ENCODE measurements at places on chromosomes 2 and 18.

GRCh38 chr2:15191789-15192188 is 369.3 kb downstream of the NBAS start:
- H3K4me3 ChIP-seq, result no peak overlapping the region
- no peak for DNase-seq
- no peaks in the 10 kb centered on the region for H3K4me1 ChIP-seq
- peaks cover 5% of the 10 kb centered on the region for H3K36me3 ChIP-seq
- H3K27ac ChIP-seq, result no peak overlapping the region
- H3K27me3 ChIP-seq, result no peaks in the 10 kb centered on the region

- DNase-seq, result no peak
- H3K36me3 ChIP-seq, result no peaks in the 10 kb centered on the region
- no peak within 1 kb of the TSS for H3K4me3 ChIP-seq
- H3K4me1 ChIP-seq, result no peaks in the 10 kb centered on the region
These were observed at the start of gene DTNA for GRCh38 chr18:34709750-34710441. TSS of gene DTNA (plus strand) at chr18:34710298. CDS start at chr18:34755977, 45,679 bp downstream.

GRCh38 chr2:45459860-45460259 is 151.2 kb downstream of the SRBD1 start:
- DNase-seq, result no peak
- H3K4me1 ChIP-seq, result no peaks in the 10 kb centered on the region
- H3K4me3 ChIP-seq, result no peak overlapping the region
- peaks cover 13% of the 10 kb centered on the region for H3K36me3 ChIP-seq

DNA sequence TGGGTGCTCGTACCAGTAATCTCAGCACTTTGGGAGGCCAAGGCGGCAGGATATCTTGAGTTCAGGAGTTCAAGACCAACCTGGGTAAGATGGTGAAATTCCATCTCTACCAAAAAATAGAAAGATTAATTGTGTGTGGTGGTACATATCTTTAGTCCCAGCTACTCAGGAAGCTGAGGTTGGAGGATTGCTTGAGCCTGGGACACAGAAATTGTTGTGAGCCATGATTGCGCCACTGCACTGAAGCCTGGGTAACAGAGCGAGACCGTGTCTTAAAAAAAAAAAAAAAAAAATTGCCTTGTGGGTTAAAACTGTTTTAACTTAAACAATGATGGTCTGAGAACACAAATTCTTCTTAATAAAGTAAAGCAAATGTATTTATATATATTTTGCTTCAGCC is 49.6 kb downstream of the ATP9B start:
- H3K36me3 ChIP-seq, result peaks cover 21% of the 10 kb centered on the region
- no peaks in the 10 kb centered on the region for H3K4me1 ChIP-seq
- no peak overlapping the region for H3K27ac ChIP-seq
- H3K27me3 ChIP-seq, result no peaks in the 10 kb centered on the region
- H3K4me3 ChIP-seq, result no peak overlapping the region

DNA sequence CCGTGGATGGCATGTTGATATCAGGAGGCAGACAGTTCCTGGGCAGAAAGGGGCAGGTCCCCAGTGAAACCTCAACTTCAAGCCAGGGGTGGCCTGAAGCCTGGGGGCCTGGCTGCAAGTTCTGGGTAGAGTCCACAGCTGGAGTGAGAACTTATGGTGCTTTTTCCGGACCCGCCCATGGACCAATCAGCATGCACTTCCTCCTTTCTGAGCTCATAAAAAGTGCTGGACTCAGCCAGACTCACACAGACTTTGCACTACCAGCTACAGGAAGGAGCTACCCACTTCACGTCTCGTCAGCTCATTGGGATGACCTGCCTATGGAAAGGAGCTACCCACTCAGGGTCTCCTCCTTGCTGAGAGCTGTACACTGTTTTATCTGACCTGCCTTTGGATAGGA is 183.1 kb upstream of the MC4R start:
- H3K27me3 ChIP-seq, result no peaks in the 10 kb centered on the region
- no peak overlapping the region for H3K4me3 ChIP-seq
- no peaks in the 10 kb centered on the region for H3K36me3 ChIP-seq
- no peak overlapping the region for H3K27ac ChIP-seq
- DNase-seq, result no peak
- no peaks in the 10 kb centered on the region for H3K4me1 ChIP-seq

- no peak for DNase-seq
- no peaks in the 10 kb centered on the region for H3K4me1 ChIP-seq
These were observed 7.8 kb upstream of the PPP1R1C start for GRCh38 chr2:181977661-181978350.

- H3K27me3 ChIP-seq, result peaks cover 22% of the 10 kb centered on the region
- no peaks in the 10 kb centered on the region for H3K36me3 ChIP-seq
- DNase-seq, result no peak
- H3K4me3 ChIP-seq, result no peak overlapping the region
- H3K27ac ChIP-seq, result no peak overlapping the region
These were observed 155.8 kb upstream of the TANK start for GRCh38 chr2:161004379-161004778.

DNA sequence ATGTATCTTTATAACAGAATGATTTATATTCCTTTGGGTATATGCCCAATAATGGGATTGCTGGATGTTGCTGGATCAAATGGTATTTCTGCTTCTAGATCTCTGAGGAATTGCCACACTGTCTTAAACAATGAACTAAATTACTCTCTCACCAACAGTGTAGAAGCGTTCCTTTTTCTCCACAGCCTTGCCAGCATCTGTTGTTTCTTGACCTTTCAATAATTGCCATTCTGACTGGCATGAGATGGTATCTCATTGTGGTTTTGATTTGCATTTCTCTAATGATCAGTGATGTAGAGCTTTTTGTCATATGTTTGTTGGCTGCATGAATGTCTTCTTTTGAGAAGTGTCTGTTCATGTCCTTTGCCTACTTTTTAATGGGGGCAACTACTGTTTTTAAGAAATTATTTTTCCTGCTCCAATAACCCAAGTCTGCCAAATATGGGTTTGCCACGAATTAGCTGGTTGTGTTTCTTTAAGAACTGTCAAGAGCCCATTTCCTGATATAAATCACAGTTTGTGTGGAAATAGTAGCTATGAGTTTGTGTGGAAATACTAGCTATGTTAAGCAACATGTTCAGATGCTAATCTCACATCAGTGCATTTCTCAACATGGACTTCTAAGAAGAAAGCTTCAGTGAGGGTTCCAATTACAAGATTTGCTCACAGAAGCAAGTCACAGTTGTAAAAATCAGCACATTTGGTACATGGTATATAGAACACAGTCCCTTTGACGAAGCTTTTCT is 259.4 kb downstream of the ANAPC1 start:
- no peak overlapping the region for H3K27ac ChIP-seq
- peaks cover 59% of the 10 kb centered on the region for H3K27me3 ChIP-seq
- DNase-seq, result no peak
- peaks cover 24% of the 10 kb centered on the region for H3K36me3 ChIP-seq
- peaks cover 24% of the 10 kb centered on the region for H3K4me1 ChIP-seq

DNA sequence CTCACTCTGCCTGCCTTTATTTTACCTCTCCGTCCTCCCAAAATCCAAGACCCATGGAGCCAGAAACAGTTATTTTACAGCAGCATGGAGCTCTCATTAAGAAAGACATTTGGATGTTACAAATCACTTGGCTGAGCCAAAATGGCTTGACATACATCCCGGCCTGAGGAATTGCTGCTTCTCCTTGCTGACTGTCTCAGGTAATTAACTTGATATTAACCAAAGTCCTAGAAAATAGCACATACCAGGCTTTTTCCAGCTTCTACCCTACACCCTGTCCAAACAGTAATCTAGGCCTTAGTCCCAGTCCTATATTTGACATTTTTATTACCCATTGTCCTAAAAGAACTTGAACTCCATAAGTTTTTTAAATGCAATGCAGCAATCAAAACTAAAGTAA is 205.0 kb downstream of the TMX3 start:
- no peaks in the 10 kb centered on the region for H3K36me3 ChIP-seq
- DNase-seq, result no peak
- H3K27me3 ChIP-seq, result no peaks in the 10 kb centered on the region
- H3K27ac ChIP-seq, result no peak overlapping the region

DNA sequence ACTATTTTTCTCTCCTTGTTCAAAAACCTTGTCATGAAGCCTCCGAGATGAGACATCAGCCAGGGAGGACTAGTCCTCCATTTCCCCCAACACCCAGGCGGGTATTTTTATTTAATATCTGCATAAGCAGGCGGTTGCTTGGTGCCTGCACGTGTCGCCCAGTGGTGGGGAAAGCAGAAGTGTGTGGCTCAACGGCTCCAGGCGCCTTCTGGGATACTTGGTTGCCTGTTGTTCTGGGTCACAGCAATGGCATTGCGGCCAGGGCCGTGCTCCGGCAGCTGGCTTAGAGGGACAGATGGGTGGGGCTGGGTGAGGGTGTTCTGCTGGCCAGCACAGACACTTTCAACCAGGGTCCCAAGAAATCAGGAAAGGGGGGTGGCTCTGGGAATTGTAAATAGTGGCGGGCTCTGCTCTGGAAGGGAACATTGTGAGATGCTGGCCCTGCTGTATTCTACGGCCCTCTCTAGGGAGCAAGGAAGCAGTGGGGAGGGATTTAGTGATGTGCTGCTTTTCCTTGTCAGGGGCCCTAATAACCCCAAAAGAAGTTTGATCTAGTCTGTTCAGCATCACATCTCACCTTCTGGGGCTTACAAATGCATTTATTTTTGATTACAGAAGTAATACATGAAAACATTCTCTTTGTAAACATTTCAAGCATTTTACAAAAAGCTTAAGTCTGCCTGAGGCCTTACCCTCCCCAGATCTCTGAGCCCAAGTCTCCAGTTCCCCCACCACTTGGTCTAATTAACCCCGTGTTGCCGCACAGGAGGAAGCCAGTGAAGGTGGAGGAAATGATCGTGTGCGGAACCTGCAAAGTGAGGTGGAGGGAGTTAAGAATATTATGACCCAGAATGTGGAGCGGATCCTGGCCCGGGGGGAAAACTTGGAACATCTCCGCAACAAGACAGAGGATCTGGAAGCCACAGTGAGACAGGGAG is 1.1 kb downstream of the VAMP8 start:
- peaks cover 21% of the 10 kb centered on the region for H3K36me3 ChIP-seq
- peak overlapping the region; percentile 85 for H3K27ac ChIP-seq
- DNase-seq, result peak; percentile 49
- no peaks in the 10 kb centered on the region for H3K27me3 ChIP-seq
- H3K4me1 ChIP-seq, result peaks cover 25% of the 10 kb centered on the region

- peaks cover 3% of the 10 kb centered on the region for H3K27me3 ChIP-seq
- H3K4me1 ChIP-seq, result peaks cover 48% of the 10 kb centered on the region
- DNase-seq, result peak; percentile 65
- no peaks in the 10 kb centered on the region for H3K36me3 ChIP-seq
- H3K27ac ChIP-seq, result peak overlapping the region; percentile 77
These were observed 158.3 kb downstream of the LDLRAD4 start for GRCh38 chr18:13376841-13377351.

GRCh38 chr2:1231466-1232063 is 181.7 kb upstream of the TPO start:
- H3K27ac ChIP-seq, result no peak overlapping the region
- H3K36me3 ChIP-seq, result no peaks in the 10 kb centered on the region
- H3K4me3 ChIP-seq, result no peak overlapping the region

DNA sequence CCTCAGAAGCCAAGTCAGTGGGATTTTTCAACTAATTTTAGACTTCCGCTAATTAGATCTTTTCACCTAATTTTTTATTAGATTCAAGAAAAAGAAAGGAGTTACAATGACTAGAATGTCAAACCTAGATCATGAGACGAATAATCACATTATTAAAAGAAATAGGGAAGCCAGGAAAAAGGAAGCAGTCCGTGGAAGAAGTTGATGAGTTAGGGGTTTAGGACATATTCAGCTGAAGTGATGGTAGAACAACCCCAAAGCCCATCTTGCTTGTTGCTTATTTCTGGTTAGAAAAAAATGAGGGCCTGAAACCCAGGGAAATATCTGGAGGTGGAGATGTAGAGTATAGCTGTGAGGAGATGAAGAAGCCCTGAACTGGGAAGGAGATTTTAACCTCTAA is 8.0 kb downstream of the KLF7 start:
- DNase-seq, result no peak
- peaks cover 5% of the 10 kb centered on the region for H3K36me3 ChIP-seq
- H3K27me3 ChIP-seq, result peaks cover 34% of the 10 kb centered on the region

DNA sequence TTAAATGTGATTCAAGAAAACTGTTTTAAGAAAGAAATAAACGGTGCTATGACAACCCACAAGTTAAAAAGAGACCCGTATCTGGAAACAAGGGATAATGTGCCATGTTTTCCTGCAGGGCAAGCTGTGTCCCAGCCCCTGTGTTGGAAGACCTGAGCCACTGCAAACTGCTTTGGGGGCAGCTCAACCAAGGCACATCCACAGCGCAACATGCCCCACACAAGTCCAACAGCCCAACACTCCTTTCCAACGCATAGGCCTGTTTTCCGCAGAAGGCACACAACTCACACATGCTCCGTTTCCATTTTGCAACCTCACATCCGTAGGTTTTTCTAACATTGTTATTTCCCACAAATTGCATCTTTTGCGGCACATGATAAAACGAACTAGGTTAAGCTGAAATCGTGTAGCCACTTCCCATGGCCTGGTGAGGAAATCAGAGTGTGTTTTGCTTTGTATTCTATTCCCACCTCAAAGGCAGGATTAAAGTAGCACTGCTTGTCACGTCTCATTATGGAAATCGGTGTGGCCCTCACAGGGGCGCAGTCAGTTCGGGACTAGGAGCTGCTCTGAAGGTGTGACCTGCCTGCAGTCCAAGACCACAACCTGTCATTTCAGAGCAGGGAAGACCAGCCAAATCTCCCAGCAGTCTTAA is 50.5 kb upstream of the ZNF516 start:
- H3K36me3 ChIP-seq, result no peaks in the 10 kb centered on the region
- DNase-seq, result no peak
- H3K27ac ChIP-seq, result no peak overlapping the region
- H3K27me3 ChIP-seq, result no peaks in the 10 kb centered on the region

DNA sequence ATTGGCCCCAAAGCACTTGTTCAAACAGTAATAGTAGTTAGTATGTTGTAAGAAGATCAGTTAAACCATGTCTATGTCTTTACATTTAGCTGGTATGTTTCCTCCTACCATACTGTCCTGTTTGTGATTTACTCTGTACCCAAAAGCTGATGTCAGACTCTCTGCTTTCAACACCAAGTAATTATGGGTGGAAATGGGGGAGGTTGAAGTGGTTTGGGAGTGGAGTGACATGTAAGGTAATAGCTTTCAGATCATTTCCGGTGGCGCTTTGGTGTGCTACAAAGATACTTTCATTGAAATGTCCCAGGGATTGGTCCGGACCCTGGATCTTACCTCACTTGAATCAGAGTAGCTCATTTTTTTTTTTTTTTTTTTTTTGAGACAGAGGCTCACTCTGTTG is 39.7 kb upstream of the TGIF1 start:
- H3K27ac ChIP-seq, result no peak overlapping the region
- peaks cover 9% of the 10 kb centered on the region for H3K4me1 ChIP-seq
- H3K36me3 ChIP-seq, result no peaks in the 10 kb centered on the region
- no peak for DNase-seq
- H3K4me3 ChIP-seq, result no peak overlapping the region

DNA sequence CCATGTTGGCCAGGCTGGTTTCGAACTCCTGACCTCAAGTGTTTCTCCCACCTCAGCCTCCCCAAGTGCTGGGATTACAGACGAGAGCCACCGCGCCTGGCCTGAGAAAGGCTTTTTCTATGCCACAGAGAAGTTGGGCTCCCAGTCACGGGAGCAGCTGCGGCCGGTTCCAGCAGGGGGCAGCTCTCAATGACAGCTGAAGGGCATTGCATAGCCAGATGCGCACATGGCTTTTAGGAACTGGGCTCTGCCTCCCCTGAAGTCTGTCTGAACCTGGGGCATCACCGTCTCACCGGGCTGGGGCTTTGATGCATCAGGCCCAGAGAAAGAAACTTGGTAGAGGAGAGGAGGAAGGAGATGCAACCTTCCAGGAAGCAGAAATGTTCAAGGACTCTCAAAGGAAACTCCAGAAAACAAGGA is 84.2 kb upstream of the LAPTM4A start:
- H3K27me3 ChIP-seq, result peaks cover 17% of the 10 kb centered on the region
- H3K36me3 ChIP-seq, result no peaks in the 10 kb centered on the region
- no peak overlapping the region for H3K27ac ChIP-seq
- DNase-seq, result peak; percentile 61
- no peak overlapping the region for H3K4me3 ChIP-seq
